ENCODE measurements at places on chromosomes 7 and 10. TPM values are rescaled to one million over a fixed set of nuclear protein-coding genes. Genes with fewer than 3 reads are reported as not detected.

DNA sequence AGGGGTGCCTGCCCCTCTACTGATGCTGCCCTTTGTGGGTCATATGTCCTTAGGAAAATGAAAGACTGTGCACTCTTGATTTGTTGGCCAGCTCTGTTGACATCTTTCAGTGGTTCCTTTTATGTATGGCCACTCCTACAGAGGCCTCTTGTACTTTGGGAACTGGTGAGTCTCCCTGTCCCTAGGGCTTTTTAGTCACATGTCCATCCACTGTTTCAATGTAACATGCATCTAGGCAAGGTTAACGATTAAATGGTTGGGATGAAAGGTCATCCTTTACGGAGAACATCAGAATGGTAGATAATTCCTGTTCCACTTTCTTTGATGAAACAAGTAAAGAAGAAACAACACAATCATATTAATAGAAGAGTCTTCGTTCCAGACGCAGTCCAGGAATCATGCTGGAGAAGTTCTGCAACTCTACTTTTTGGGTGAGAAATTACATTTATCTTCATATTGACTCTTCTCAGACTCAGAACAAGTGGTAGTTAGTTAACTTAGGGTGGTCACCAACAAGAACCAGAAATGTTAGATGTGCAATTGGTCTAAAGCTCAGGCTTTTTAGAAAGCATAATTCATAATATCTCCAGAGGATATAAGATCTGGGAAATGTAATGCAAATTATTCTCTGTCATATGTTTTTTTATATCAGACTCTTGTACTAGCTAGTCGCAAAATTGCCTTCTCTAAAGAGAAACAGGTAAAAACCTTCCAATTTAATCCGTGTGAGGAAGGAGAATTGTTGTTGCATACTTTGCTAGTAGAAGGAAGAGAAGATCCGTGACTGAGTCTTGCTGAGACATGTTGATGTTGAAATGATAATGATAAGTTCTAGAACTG is at the start of gene ABCC2:
Gene ABCC2, plus strand, starts transcription at position 194 of the 840 bp plus-strand sequence. Its CDS starts 205 bp downstream, at position 399.
- H3K36me3 ChIP-seq, result no peaks in the 10 kb centered on the region
- H3K4me3 ChIP-seq, result no peak within 1 kb of the TSS
- no peaks in the 10 kb centered on the region for H3K27me3 ChIP-seq
- H3K4me1 ChIP-seq, result no peaks in the 10 kb centered on the region

DNA sequence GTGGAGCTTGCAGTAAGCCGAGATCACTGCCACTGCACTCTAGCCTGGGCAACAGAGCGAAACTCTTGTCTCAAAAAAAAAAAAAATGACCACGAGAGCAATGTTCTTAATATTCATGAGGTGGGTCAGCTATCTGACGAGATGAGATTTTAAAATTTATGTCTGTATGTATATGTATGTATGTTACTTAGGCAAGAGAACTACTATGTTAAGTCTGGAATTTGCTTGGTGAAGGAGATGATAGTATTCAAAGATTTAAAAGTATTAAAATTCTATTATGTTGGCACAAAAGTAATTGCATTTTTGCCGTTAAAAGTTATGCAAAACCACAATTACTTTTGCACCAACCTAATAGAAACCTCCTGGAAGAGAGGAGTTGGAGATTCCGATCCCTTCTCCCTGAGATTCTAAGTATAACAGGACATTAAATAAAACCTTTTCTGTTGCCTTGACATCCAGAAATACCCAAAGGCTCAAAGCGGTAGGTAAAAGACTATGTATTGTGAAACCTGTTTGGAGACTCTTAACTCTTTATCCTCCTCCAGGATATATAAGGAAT is 114.3 kb upstream of the TNS3 start:
- DNase-seq, result no peak
- H3K4me3 ChIP-seq, result no peak overlapping the region
- no peaks in the 10 kb centered on the region for H3K36me3 ChIP-seq
- H3K27me3 ChIP-seq, result no peaks in the 10 kb centered on the region
- H3K27ac ChIP-seq, result no peak overlapping the region
- no peaks in the 10 kb centered on the region for H3K4me1 ChIP-seq

The HGF gene
- total RNA-seq, result 7.4 TPM

GRCh38 chr7:80984619-80985018 is 65.8 kb upstream of the SEMA3C start:
- H3K36me3 ChIP-seq, result no peaks in the 10 kb centered on the region
- no peak for DNase-seq
- H3K4me3 ChIP-seq, result no peak overlapping the region
- H3K27me3 ChIP-seq, result no peaks in the 10 kb centered on the region

- no peak overlapping the region for H3K4me3 ChIP-seq
- no peaks in the 10 kb centered on the region for H3K4me1 ChIP-seq
- H3K27me3 ChIP-seq, result no peaks in the 10 kb centered on the region
Measured at GRCh38 chr7:137762334-137762733, 84.4 kb downstream of the DGKI start.

The PRPF18 gene
- 39.3 TPM for total RNA-seq

The HYAL4 gene
- total RNA-seq, result not detected

- H3K27ac ChIP-seq, result peak overlapping the region; percentile 83
- no peak for DNase-seq
- no peaks in the 10 kb centered on the region for H3K27me3 ChIP-seq
- H3K4me3 ChIP-seq, result peak overlapping the region; percentile 29
- H3K4me1 ChIP-seq, result peaks cover 76% of the 10 kb centered on the region
Measured at GRCh38 chr10:8060704-8061121, 6.2 kb downstream of the GATA3 start.

GRCh38 chr7:102415685-102416225 is 17.6 kb upstream of the ORAI2 start:
- peaks cover 5% of the 10 kb centered on the region for H3K36me3 ChIP-seq
- peaks cover 55% of the 10 kb centered on the region for H3K4me1 ChIP-seq
- H3K27ac ChIP-seq, result peak overlapping the region; percentile 84
- no peak overlapping the region for H3K4me3 ChIP-seq

The NRP1 gene
- total RNA-seq, result 1.5 TPM

The CNPY1 gene
- not detected for total RNA-seq

- no peaks in the 10 kb centered on the region for H3K27me3 ChIP-seq
- no peaks in the 10 kb centered on the region for H3K4me1 ChIP-seq
- H3K36me3 ChIP-seq, result peaks cover 4% of the 10 kb centered on the region
- DNase-seq, result peak; percentile 65
Measured at GRCh38 chr10:89426230-89426868, 12.0 kb downstream of the IFIT5 start.

DNA sequence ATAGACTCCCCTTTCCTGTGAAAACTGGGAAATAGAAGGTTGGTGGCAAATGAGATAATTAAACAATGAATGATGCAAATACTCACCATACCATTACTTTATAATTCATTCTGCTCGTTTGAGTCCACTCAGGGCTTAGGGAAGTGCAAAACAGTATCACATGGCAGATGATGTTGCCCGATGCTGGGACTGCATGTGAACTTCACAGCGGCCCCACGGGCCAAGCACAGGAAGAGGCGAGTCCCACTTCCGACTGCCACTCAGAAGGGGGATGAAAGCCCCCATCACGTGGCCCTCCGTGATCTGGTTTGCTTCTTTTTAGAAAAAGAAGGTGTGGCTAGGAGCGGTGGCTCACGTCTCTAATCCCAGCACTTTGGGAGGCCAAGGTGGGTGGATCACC is 71.5 kb downstream of the PRPF18 start:
- no peaks in the 10 kb centered on the region for H3K27me3 ChIP-seq
- H3K4me3 ChIP-seq, result no peak overlapping the region
- H3K27ac ChIP-seq, result no peak overlapping the region
- DNase-seq, result peak; percentile 32
- no peaks in the 10 kb centered on the region for H3K36me3 ChIP-seq
- peaks cover 21% of the 10 kb centered on the region for H3K4me1 ChIP-seq

The SPDYE1 gene
- 0.18 TPM for total RNA-seq

DNA sequence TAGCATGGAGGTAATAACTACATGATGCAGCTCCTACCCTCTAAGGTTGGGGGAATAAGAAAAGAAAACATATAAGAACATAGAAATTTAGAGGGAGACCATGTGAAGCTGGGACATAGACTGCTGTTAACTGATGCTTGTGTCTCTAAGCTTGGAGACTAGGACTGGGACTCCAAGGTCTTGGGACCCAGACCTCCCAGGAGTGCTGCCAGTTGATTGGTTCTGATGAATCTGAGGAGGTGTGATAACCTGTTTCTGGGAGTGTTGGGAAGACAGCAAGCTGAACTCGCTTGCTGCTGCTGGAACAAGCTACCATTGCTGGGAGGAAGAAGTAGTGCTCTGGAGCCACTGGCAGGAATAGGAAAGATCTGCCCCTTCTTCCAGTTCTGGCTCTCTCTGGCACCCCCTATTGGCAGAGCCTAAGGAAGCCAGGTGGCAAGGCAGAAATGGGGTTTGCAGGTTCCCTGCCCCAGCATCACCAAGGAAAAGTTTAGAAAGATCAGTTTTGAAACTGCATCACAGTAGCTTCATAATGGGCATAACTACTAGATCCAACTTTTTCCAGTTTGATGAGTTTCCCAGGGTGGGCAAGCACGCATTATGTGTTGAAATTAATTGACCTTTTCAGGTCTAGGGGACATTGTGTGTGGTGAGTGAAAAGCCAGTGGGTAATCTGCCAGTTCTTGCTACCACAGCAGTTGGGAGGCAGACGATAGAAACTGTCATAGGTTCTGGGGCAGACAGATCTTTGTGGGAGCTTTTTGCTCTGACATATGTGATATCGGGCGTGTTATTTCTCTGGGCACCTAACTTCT is 140.7 kb downstream of the SND1 start:
- no peak overlapping the region for H3K4me3 ChIP-seq
- no peaks in the 10 kb centered on the region for H3K27me3 ChIP-seq
- DNase-seq, result peak; percentile 55

GRCh38 chr10:102283890-102284289 is 38.6 kb downstream of the GBF1 start:
- H3K4me3 ChIP-seq, result no peak overlapping the region
- no peaks in the 10 kb centered on the region for H3K27me3 ChIP-seq
- no peak overlapping the region for H3K27ac ChIP-seq
- H3K36me3 ChIP-seq, result peaks cover 2% of the 10 kb centered on the region
- H3K4me1 ChIP-seq, result no peaks in the 10 kb centered on the region

The HOXA3 gene
- 0.35 TPM for total RNA-seq

DNA sequence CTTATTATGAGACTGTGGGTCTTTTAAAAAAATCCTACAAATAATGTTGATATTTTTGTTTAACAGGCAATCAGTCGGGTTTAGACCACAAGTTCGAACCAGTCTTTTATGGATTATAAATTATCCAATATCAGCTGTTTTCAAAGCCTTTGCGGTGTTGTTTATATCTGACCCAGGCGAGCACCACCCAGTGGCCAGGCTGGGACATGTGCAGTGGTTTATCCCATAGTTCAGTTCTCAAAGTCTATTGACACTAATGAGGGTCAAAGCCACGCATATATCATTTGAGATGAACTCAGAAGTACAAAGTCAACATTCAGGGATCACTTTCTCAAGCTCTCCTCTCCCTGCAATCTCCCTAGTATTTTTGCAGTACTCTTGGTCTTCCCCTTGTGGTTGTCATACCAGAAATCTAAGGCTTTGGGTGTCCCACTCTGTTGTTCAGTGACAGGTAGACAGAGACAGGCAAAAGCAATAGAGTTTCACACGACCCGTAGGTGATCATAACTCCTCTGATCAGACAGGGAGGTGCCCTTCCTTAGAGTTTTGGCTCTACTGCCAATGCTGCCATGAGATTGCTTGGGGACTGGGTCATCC is 117.4 kb upstream of the POM121L12 start:
- no peak overlapping the region for H3K27ac ChIP-seq
- H3K4me3 ChIP-seq, result no peak overlapping the region
- no peaks in the 10 kb centered on the region for H3K27me3 ChIP-seq
- no peaks in the 10 kb centered on the region for H3K36me3 ChIP-seq

- no peaks in the 10 kb centered on the region for H3K27me3 ChIP-seq
- no peak overlapping the region for H3K27ac ChIP-seq
- no peak overlapping the region for H3K4me3 ChIP-seq
- no peaks in the 10 kb centered on the region for H3K36me3 ChIP-seq
Measured at GRCh38 chr7:40972426-40972825, 730.5 kb downstream of the INHBA start.

DNA sequence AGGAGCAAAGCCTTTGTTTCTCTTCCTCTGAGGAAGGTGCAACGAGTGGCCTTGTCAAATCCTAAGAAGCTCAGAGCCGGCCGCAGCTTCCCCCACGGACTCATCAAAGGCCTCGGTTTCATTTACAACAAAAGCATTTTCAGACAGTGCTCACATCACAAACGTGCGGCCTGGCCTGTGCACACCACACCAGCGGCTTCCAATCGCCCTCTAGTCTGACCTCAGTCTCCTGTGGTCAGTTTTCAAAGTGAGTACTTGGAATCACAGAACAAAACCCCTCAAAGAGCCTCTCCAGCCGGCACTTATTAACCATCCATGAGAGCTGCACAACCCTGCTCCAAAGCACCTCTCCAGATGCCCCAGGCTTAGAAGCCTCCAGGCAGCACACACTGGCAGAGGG is 3.3 kb downstream of the RADIL start:
- H3K4me1 ChIP-seq, result peaks cover 13% of the 10 kb centered on the region
- H3K27ac ChIP-seq, result no peak overlapping the region

GRCh38 chr7:1851721-1852516 is 181.8 kb downstream of the ELFN1 start:
- H3K27me3 ChIP-seq, result no peaks in the 10 kb centered on the region
- H3K27ac ChIP-seq, result no peak overlapping the region
- H3K4me1 ChIP-seq, result peaks cover 29% of the 10 kb centered on the region
- H3K4me3 ChIP-seq, result no peak overlapping the region

DNA sequence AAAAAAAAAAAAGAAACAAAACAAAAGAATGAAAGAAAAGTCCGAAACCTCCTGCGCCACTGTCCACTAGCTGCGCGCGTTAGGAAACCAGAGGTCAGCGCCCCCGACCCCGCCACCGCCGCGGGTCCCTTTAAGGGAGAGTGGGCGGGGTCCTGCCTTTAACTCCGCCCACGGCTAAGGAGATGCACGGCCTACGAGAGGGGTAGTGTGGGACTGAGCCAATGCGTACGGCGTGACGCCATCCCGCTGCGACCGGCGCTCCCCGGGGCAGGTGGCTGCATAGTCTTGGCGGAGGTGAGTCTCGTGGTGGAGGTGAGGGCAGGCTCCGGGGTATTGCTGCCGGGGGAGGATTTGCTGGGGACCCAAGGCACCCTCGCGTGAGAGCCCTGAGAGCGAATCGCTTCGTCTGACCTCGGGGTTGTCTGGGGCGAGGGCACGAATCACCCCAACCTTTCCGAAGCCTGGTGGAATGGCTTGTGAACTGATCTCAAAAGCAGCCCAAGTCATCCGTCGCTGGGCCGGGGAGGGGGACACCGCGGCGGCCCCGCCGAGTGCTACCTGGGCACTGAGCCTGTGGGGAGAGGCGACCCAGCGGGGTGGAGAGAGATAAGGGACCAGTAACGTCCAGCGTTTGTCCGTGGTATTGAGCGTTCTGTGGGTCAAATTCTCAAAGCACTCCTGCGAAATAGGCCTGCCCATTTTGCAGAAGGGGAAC is at the start of gene MRPS17:
Gene MRPS17, plus strand, starts transcription at position 241 of the 715 bp plus-strand sequence. CDS start 1,319 bp downstream, outside the sequence.
- peaks cover 2% of the 10 kb centered on the region for H3K36me3 ChIP-seq
- peak within 1 kb of the TSS; percentile 75 for H3K27ac ChIP-seq
- peak; percentile 96 for DNase-seq
- no peaks in the 10 kb centered on the region for H3K27me3 ChIP-seq

DNA sequence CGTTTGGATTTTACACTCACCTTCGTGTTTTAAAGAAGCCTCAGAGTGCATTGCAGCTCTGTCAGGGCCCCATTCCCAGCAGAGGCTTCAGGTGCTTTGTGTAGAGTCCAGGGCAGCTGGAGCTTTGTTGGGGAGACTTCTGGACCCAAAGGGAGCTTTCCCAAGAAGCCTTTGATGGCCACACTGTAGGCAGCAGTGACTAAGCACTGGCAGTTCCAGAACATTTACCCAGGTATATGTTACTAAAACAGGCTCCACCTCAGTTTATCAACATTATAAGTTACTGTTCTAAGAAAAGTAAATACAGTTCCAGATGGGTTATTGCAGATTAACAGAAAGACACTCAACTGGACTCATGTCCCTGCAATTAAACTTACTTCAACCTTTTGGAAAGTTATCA is 66.8 kb downstream of the LANCL2 start:
- H3K27me3 ChIP-seq, result no peaks in the 10 kb centered on the region
- H3K27ac ChIP-seq, result no peak overlapping the region
- H3K4me1 ChIP-seq, result peaks cover 9% of the 10 kb centered on the region
- no peak overlapping the region for H3K4me3 ChIP-seq
- H3K36me3 ChIP-seq, result no peaks in the 10 kb centered on the region
- DNase-seq, result no peak

The PCGF6 gene
- total RNA-seq, result 7.1 TPM

Data from natural killer cell (primary cell).